EH (cell line): ENCODE measurements at places on chromosomes 11 and 22.

GRCh38 chr22:47072642-47072967, 310.2 kb downstream of the TBC1D22A start:
- no peak for DNase-seq

- no peak for DNase-seq
Measured at GRCh38 chr11:58586998-58587397, 8.1 kb downstream of the ZFP91 start.

DNA sequence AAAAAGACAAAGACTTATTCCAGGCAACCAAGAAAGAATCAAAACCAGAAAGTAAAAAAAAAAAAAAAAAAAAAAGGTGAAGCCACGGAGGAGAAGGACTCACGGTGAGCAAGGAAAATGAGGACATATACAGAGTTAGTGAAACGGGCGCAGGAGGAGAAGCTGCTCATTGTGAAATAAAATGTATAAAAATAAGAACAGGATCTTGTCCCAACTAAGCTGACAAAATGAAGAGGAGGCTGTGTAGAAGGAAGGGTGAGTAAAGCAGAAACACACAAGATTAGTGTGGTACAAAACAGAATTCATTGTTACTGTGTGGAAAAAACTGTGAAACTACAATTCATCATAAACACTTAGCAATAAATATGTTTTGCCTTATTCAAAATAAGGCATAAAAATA, 7.6 kb downstream of the IL17REL start:
- no peak for DNase-seq

DNA sequence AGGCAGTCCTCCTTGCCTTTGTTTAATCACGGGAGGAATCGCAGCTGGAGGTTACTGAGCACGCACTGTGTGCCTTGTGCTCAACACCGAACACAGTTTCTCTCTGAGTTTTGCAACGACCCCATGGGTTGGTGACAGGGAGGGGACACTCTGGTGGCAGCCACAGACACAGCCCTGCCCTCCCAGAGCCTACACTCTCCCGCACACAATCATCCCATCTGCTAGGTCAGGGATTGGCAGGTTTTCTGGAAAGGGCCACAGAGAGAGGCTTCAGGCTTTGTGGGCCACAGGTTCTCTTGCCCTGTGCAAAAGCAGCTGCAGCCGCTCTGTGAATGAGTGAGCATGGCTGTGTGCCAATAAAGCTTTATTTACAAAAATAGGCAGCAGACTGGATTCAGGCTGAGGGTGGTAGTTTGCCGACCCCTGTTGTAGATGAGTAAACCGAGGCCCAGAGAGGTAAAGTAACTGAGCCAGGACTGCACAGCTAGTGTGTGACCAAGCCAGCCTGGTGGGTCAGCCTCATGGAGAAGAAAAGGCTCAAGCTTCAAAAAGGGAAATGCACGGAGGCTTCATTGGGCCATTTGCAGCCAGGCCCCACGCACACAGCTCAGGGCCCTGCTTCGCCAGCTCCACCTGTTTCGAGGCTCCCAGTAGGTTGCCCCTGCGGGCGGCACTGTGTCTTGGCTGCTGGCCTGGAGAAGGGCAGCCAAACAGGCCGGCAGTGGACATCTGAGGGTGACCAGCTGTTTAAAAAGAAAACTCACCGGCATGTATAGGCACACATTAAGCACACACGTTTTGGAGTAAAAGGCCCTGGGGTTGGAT, 16.3 kb downstream of the LTO1 start:
- DNase-seq: no peak

GRCh38 chr11:118057251-118058145, 19.4 kb upstream of the TMPRSS4 start:
- DNase-seq: no peak

DNA sequence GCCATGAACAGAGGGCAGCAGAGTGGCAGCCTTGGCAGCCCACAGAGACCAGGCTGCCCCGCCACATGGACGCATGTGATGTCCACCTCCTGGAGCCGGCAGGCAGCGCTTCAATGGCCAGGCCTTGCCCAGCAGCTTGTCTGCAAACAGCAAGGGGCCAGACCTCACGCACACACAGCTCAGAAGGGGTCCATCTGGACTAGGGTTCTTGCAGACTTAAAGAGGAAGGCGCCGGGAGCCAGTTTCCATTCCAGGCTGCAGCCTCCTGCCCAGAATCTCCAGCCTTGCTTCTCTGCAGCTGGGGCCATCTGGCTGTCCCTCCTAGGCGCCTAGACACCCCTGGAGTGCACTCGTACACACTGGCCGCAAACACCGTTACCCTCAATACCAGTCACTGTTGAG, 91.9 kb upstream of the TMEM45B start:
- no peak for DNase-seq

- no peak for DNase-seq
Measured at GRCh38 chr11:87616511-87616910, 558.7 kb downstream of the RAB38 start.
